ENCODE measurements at places on chromosomes 1 and 21.

GRCh38 chr1:18037651-18038050, 69.9 kb upstream of the IGSF21 start:
- no peak for DNase-seq

GRCh38 chr1:46927249-46927835, 13.9 kb downstream of the CYP4A11 start:
- no peak for DNase-seq

DNA sequence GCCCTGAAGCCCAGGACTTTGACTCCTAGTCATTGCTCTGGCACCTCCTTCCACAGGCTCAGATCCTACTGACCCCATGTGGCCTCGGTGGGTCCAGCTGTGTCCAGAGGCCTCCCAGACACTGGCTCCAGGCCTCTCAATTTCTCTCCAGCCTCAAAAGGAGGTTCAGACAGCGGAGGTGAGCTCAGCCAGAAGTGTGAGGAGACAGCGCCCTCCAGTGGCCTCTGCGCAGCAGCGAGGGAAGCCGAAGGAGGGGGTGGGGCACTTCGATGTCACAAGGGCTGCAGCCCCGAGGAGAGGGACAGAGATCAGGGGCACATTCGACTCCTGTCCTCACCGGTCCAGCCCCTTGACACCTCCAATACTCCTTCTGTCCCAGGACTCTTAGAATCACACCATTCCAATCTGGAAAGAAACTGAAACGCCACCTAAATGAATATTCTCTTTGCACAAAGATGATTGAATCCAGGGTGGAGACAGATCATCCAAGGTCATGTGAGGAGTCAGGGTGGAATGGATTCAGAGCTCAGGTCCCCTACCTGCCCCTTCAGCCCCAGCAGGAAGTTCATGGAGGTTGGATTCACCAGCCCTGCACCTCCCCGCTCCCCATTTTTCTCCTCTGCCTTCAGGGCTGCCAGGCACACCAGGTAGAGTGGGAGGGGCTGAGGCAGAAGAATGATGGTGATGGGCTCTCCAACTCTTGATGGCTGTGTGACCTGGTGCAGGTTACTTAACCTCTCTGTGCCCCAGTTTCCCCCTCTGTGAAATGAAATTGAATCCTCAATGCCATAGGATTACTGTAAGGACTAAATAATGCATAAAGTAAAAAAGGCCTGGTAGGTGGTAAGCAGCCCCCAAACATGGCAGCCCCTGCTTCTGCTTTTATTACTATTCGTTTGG, 34.8 kb upstream of the ZBTB40 start:
- peak; percentile 72 for DNase-seq

DNA sequence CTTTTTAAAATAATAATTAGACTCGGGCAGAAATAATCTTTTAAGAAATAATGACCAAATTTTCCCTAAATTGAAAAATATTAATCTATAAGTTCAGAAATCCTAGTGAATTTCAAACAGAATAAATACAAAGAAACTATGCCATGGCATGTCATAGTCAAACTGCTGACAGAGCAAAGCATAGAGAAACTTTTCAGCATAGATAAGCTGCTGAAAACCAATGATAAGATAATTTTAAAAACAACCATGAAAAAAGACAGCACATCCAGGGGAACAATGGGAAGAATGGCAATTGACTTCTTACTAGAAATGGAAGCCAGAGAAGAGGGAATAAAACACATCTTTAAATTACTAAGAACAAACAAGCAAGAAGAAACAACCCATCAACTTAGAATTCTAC, 19.8 kb downstream of the CD1D start:
- no peak for DNase-seq

- DNase-seq: no peak
Measured at GRCh38 chr1:157540160-157540748, 12.1 kb downstream of the FCRL5 start.

GRCh38 chr1:221937155-221937953, 195.5 kb upstream of the DUSP10 start:
- no peak for DNase-seq

DNA sequence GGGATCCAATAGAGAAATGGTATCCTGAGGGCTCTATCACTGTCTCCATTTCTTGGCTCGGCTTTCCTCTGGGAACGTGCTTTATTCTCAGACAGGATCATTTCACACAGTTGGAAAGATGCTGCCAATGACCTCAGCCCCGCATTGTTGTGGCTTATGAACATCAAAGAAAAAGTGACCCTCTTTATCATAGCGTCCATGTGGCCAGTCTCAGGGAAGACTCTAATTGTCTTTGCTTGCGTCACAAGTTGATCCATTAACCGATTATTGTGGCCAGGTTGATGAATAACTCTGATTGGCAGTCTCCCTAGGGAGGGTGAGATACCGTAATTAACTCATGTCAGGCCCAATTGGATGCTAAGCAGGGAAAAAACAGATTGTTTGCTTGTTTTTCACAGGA, 10.4 kb upstream of the TMEM9 start:
- DNase-seq: no peak

DNA sequence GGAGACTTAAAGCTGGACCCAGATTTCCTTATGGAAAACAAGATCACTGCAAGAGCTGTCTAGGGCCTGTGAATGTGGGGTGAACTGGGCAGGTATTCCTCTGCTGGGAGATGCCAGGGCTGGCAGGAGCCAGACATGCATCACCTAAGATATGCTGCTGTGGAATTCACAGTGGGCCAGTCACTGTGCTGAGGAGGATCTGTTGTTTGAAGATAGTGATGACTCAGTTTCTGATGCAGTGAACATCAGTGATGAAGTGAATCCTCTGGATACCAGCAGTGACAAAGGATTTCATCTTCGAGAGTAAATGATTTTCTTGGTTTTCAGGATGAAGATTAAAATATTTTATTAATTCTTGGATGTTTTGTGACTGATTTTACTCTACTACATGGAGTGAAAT, 29.9 kb upstream of the CAMSAP2 start:
- DNase-seq: no peak
